ENCODE measurements at places on chromosomes 7 and 10.
A peak's percentile ranks its signal among the peaks of the same experiment; 100 is the strongest.

GRCh38 chr10:42691361-42692120 lies 53.2 kb upstream of the ZNF33B start:
- no peak for DNase-seq

GRCh38 chr7:38318241-38318640 lies 44.8 kb upstream of the TARP start:
- DNase-seq, result no peak

DNA sequence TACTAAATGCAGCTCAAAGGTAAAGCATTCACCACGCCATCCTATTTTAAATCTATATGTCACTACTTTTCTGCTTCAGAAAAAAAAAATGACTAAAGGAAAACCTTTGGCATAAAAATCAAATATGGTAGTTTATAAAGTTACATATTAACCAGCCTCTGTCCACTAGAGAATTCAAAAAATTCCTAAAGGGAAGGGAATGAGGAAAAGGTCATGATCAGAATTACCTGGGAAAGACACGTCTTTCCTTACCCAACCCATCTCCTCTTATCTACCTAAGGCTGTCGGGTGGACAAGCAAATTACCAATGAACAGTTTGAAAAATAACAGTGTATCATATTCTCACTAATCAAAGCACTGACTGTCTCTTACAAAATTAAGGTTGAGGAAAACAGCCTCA lies 100.7 kb upstream of the TMEM106B start:
- DNase-seq, result no peak

DNA sequence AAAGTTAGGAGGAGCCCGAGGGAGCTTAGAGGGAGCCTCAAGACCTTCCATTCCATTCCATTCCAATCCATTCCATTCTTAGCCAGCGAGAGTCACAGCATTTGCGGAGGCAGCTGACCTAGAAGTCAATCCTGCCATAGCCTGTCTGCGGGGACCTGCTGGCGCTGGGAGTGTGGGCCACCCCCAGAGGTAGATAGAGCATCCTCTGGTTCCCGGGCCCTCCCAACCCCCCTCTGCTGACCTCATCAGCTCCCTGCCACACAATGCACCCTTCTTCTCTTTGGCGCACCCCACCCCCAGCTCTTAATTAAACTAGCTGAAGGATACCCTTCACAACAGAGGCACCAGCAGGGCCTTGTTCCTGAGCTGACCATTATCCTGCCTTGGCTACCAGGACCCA lies 152.5 kb upstream of the ZMIZ1 start:
- DNase-seq, result no peak

DNA sequence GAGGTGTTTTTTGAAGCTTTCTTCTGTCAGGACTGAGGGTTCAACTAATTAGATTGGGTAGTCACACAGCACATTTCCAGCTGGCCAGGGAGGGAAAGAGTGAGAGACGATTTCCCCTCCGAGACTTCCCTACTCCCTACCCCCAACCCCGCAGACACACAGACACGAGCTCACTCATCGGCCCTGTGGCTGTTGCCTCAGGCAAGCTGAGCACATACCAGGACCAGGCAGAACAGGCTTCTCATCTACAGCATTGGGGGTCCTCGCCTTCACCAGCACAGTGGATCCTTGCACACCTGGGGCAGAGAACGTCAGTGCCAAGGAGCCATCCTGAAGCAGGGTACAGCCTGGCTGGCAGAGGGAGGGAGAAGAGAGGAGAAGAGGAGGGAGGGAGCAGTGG lies 144.1 kb downstream of the TMEM178B start:
- no peak for DNase-seq

- peak; percentile 5 for DNase-seq
These were observed 79.0 kb upstream of the PLXNA4 start for GRCh38 chr7:132655131-132655727.

- DNase-seq, result no peak
These were observed 262.6 kb upstream of the SEMA3D start for GRCh38 chr7:85449478-85449877.

GRCh38 chr7:108045669-108046068 lies 42.7 kb upstream of the LAMB1 start:
- no peak for DNase-seq

GRCh38 chr10:71634531-71635164 lies 84.9 kb downstream of the C10orf105 start:
- DNase-seq, result no peak

DNA sequence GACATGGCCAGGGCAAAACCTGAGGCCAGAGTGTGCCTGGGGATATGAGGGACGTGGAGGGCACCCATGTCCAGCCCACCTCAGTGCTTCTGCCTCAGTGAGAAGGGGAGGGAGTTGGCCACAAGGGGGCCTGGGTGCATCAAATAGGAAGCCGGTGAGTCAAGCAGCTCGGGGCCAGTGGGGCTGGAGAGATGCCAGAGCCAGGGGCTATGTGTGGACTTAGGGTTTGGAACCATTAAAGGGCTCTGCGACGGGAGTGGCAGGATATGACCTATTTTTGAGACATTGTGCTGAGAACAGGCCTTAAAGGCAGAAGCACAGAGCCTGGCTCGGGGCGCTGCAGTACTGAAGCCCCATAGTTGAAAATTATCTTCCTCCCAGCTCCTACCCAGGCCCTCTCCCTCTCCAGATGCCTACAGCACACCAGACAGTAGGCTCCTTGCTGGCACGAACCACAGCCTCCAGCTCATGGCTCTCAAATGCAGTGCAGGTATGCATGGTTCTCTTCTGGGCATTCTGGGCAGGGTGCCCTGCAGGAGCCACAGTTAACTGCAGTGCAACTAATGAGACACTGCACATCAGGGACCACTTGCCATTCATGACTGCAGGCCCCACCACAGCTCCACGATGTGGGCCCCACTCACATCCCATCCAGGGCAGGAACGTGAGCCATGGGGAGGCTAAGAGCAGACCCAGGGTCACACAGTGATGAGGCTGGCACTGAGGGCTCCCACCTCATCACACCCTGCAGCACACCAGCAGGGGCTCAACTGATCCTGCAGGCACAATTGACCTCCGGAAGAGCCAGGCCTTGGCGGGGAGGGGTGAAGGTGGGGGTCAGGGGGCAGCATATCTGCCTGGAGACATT lies 7.2 kb upstream of the PGAM2 start:
- no peak for DNase-seq

GRCh38 chr7:117043108-117043825 lies 90.0 kb downstream of the ST7 start:
- DNase-seq, result no peak

DNA sequence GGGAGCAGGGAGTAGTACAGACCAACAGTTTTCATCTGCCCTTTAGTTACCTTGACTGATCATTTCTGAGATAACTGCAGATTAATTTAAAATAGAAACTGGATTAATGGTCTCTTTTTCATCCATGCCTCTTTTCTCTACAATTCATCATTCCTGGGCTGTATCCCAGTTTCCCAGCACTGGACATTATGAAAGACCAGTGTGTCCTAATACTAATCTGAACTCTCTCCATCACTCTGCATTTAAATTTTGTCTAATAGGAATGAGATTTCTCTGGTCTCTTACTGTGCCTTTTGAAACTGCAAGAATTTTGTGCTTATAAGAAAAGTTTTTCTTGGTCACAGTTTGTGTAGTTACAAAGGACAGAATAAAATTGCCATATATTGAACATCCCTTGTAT lies 12.7 kb downstream of the PLEKHA8 start:
- DNase-seq, result no peak

DNA sequence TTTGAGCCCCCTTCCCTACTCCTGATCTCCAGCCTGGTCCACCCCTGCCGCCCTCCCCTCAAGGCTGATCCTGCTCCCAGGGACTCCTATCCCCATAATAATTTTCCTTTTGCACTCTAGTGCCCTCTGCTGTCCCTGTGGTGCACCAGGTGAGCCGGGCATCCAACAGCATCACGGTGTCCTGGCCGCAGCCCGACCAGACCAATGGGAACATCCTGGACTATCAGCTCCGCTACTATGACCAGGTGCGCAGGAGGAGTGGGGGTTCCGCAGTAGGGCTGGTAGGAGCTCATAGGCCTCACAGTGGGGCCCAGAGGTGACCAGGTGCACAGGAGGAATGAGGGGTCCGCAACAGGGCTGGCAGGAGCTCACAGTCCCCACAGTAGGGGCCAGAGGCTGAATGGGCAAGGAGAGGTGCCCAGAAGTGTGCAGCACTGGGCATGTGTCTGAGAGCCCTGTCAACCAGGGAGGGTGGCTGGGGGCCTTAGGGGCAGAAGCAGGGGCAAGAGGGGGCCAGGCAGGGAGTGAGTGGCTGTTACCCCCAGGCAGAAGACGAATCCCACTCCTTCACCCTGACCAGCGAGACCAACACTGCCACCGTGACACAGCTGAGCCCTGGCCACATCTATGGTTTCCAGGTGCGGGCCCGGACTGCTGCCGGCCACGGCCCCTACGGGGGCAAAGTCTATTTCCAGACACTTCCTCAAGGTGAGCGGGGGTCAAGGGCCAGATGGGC lies 11.7 kb downstream of the EPHB6 start:
- no peak for DNase-seq

DNA sequence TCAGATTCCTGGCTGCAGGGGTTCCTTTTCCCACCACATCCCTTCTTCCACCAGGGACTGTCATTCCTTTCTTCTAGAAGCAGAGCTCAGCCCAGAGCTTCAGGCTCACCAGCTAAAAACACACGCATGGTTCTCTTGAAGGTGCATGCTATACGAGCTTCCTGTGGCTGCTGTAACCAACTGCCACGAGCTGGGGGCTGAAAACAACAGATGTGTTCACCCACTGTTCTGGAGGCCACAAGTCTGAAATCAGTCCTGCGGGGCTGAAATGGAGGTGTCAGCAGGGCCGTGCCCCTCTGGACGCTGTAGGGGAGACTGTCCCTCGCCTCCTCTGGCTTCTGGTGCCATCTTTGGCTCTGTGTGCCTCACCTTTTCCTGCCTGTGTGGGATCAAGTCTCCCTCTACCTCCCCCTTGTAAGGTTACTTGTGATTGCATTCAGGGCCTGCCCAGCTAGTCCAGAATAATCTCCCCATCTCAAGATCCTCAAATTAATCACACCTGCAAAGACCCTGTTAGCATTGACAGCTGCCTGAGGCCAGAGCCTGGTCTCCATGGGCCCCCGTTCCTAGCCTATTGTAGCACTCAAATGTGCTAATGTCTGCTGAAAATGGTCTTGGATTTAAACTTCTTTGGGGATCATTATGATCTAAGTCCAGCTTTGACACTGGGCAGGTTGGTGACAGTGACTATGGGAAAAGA lies 13.7 kb downstream of the RAB19 start:
- no peak for DNase-seq

DNA sequence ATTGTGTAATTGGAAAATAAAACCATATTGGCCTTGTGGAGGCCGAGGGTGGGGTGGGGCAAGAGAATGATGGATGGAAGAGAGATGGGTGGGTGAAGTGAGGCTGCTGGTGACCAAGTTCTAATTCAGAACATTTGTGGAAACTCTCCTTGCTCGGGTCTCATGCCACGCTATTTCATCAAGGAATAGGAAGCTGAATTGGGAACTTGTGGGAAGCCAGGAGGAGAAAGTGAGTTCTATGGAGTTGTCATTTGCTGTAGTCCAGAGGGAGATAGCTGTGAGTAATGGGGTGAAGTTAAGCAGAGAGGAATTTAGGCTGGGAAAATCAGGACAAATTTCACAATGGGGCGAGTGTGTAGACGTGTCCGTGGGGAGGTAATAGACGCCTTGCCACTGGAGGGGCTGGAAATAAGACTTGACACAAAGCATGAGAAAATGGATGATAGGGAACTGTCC lies 339.2 kb downstream of the LRMDA start:
- no peak for DNase-seq

DNA sequence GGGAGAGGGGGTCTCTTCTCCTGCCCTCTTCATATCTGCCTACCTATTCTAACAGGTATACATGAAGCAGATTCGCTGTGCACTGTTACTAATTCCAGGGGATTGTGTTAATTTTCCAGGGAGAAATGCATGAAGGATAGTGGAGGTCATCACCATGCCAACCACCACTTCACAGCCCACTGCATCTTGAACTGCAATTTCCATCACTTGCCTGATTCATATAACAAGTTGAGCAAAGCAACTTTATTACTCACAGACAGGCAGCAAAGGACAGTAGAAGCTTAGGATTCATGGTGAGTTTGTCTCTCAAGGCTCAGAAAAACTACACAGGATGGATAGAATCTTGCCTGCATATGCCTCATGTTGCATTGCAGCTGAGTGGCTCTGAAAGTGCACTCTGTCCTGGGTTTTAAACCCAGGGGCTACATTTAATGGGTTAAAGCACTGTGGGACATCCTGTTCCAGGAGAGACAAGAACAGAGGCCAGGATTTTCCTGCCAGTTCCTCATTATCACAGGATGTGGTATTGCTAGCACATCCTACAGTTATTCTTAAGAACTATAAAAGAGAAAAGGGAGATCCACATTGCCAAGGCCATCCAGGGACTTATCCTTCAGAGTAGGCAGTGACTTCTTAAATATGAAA lies 136.9 kb upstream of the PRSS1 start:
- DNase-seq, result no peak

- DNase-seq, result no peak
These were observed 104.1 kb downstream of the THSD7A start for GRCh38 chr7:11727864-11728263.

- no peak for DNase-seq
These were observed 409.0 kb downstream of the KCNMA1 start for GRCh38 chr10:77228559-77228958.

- no peak for DNase-seq
These were observed 18.0 kb upstream of the ARID5B start for GRCh38 chr10:61883371-61884025.

- DNase-seq, result no peak
These were observed 112.8 kb upstream of the PPP2R2D start for GRCh38 chr10:131787961-131788360.

GRCh38 chr10:103949728-103950127 lies 17.2 kb upstream of the SLK start:
- DNase-seq, result no peak

DNA sequence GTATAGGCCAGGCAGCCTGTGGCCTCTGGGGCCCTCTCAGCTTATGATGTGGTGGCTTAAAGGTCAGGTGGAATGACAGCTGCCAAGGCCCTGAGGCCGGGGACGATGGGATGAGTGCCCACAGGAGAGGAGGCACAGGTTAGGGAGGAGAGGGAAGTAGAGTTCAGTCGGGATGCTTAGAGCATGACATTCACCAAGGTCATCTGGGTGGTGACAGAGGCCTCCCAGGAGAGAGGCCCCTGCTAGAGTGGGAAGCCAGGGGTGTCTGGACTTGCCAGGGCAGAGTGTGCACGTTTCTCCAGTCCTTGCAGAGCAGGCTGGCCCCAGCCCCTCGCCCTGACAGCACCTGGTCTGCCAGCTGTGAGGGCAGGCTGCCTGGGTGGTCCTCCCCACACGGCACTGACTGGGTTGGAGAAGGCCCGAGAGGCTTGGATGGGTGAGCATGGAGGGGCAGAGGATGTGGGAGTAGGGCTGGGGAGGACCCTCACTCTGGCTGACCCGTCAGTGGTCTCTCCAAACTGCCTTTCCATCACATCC lies 1.5 kb downstream of the CALHM1 start:
- no peak for DNase-seq

DNA sequence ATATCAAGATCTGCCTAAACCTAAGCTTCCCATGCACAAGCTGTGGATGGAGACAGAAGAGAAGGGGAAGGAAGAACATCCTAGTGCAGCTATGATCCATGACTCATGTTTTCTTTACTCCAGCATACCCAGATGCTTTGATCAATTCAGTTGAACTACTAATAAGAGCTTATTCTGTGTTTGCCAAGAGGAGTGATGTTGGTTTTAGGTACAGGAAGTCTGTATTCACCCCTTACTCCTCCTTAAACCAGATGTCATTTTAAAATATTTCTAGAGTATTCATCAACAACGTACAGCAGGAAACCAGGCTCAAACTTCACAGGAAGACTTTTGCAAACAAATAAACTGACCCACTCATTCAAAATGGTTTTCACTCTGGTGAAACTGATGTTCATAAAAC lies 29.2 kb downstream of the PANK1 start:
- no peak for DNase-seq

Data from activated CD8-positive, alpha-beta memory T cell treated with anti-CD3 and anti-CD28 coated beads for 1 hour (primary cell).